Stimulated activated CD8-positive, alpha-beta memory T cell treated with anti-CD3 and anti-CD28 coated beads, Interleukin-15, amount 100 ng/mL, for 24 hours (primary cell): ENCODE measurements at places on chromosomes 5 and 9.

DNA sequence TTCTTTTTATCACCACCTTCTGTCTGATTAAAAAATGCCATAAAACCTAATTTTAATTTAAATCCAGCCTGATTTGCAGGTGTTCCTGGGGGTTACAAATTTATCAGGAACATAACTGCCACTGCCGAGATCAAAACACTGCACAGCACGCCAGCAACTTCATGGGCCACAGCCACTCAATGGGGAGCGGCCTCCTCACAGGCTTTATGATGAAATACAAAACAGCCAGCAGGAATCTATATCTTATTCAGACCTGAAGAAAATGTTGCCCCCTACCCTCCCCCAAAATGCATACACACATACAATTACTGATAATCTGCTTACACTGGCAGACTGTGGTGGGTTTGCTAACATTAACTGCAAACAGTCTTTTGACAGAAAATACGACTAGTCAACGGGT, 151.7 kb upstream of the POU5F2 start:
- no peak for DNase-seq

GRCh38 chr9:92480986-92481633, 1.2 kb downstream of the ASPN start:
- no peak for DNase-seq

GRCh38 chr5:1723476-1723875, 76.2 kb downstream of the MRPL36 start:
- DNase-seq = no peak

GRCh38 chr5:112374356-112374755, 44.7 kb downstream of the EPB41L4A start:
- no peak for DNase-seq

DNA sequence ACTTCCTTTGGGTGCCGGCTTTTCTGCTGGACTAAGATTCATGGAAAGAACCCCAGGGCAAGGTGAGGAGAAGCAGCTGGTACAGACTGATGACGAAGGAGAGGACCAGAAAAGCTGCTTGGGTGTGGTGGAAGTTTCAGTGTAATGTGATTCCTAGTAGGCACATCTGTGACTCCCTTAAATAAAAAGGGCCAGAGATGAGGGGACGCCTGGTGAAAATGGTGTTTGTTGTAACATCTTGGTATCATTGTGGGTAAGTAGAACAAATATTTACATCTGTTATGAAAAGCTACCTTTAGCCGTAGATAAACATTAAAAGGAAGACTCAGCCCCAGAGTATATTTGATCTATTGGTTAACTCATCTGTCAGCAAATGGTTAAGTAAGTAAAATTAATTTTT, 33.8 kb downstream of the OTULINL start:
- DNase-seq = no peak

DNA sequence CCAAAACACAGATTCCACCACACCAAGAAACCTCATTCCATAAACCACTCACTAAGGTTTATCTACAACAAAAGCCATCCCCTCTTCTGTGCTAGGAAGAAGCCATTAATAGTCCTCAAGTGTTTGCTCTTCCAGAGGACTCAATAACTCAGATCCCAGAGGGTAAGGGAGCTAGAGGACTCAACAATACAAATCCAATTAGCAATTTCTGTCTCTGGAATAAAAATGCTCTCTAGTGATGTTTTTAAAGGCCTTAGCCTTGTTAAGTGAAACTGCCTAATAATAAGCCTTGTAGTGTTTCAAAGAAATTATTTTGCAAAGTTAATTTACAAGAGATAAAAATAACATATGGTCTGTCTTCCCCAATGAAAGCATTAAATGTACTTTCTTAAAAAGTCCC, 942.4 kb downstream of the CDH12 start:
- no peak for DNase-seq

GRCh38 chr5:92907938-92908606, 672.9 kb downstream of the NR2F1-AS1 start:
- DNase-seq = no peak

GRCh38 chr5:122183098-122183787, 53.9 kb downstream of the ZNF474 start:
- DNase-seq = no peak

DNA sequence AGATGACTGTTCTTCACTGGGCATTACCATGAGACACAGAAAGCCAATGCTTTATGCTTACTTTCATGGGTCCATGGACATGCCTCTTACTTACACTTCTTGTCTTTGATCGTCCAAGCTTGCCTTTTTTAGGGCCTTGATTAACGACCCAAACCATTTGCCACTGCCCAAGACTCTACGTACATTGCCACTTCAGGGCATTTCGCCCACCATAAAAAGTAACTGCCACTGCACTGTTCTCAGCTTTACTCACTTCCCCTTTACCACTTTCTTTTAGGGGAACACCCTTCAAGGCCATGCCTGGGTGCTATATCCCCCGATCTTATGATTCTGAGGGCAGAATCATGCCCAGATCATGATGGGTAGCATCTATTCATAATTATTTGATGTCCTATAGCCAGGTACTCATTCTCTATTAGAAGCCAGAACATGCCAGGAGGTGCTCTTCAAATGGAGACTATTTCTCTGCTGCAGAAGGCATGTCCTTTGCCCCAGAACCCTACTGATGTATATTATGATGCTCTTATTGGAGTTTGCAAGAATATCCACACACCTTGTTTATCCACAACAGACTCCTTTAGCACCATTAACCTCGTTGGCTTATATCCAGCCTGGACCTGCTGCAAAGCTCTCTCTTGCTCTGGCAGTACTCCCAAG, 64.1 kb upstream of the RAD23B start:
- DNase-seq = no peak

DNA sequence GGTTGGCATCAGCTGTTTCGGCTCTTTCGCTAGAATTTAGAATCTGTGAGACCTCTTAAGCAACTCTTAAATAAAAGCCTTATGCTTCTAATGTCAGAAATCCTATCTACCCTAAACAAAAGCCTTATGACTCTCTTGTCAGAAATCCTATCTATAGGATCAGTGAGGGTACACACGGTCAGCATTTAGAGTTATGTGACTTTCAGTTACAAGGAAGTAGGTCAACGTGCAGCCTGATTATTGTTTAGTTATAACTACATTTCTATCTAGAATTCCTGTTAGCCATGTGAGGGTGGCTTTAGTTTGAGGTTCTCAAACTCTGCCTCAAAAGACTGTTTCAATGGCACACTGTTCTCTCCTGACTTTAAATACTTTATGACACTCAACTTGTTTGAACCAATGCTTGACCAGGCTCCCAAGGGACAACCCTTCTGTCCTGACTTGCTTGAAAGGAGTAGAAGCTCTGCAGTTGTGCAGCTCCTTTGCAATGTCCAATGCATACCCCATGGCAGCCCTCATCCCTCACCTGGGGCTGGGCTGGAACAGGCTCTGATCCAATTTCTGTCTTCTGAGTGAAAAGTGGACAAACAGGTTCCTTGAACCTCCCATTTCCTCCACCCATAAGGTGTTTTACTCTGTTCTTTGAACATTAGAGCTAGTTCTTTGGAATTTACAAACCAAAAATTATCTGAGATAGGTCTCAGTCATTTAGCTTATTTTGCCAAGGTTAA, 251.6 kb upstream of the PIK3R1 start:
- DNase-seq = no peak

DNA sequence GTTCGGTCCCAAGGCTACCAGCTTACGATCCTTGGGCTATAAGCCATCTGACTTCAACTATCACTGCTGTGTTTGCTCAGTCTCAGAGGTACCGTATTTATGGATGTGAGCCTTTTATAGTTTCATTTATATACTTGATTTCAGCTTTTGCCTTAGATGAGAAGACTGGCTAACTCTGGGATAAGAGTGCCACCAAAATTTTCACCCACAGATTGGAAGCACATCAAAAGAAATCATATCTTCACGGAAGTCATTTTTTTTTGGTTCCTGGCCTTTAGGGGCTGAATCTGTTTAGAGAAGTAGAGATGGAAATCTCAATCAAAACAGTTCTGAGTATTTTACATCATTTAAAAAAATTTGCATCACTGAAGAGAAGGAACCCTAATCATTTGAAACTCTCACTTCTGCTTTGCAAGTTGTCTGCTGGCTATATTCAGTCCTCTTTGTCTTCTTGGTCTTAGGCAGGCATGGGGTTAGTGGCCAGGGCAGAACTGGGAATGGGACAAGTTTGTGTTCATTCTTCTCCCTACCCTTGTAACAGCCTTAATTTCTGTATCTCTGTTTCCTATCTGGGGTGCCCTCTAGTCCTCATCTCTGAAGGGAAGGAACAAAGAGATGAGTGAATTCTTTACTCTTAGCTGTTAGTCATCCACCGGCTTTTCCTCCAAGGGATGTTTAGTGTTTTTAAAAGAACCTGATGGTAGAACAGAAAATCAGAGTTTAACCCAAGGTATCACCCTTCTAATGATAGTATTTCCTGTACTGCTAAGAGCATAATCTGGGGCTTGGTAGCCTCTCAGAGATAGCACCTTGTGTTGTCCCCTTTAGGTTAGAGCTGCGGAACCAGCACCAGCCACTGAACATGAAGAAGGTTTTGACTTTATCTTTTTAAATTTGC, 14.1 kb upstream of the TNFAIP8 start:
- no peak for DNase-seq

DNA sequence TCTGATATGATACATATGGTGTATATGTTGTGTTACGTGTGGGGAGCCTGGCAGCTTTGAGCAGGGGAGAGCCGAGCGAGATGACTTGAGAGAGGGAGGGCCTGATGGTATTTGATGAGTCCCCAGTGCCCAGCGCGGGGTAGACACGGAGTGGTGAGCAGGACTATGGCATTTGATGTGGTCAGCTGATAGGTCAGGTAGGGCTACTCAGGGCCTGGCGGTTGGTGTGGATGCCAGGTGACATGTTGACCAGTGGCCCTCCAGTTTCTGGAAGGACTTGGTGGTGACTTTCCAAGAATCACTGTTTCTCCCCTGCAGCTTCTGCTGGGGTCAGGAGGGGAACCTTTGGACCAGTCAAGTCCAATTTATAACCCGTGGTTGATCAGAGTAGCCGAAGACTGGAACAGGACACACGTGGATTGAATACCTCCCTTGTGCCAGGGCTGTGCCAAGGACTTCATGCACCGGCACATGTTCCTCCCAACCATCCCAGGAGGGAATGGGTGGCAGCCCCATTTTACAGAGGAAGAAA, 148.8 kb downstream of the RGS3 start:
- DNase-seq = no peak
